ENCODE measurements at places on chromosomes 7 and 10.

DNA sequence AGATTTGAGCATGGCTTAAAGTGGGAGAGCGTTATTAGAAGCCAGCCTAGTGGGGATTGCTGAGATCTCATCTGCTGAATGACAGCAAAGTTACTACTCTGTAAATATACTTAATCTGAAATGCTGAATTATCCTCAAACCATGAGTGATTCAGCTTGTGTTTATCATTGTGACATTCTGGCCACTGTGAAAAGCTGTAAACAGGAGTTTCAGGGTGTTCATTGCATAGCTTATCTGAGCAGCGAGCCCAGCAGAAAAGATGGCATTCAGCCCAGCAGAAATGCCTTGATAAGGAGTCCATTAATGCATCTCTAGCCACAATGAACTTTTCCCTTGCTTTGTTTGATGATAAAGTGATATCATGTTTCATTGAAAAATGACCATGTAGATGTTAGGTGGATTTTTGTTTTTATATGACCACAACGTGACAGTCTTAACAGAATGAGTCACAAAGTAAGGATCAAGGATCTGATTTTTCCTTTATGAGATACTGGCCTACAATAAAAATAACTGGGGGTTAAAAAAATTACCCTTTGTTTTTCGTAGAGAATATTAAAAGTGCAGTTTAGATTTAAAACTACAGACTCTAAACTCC lies 7.8 kb downstream of the TES start:
- DNase-seq: no peak

GRCh38 chr7:40903872-40904271 lies 769.1 kb downstream of the SUGCT start:
- DNase-seq: no peak

- DNase-seq: no peak
Observed at GRCh38 chr7:148026713-148027112, 563.9 kb upstream of the C7orf33 start.

DNA sequence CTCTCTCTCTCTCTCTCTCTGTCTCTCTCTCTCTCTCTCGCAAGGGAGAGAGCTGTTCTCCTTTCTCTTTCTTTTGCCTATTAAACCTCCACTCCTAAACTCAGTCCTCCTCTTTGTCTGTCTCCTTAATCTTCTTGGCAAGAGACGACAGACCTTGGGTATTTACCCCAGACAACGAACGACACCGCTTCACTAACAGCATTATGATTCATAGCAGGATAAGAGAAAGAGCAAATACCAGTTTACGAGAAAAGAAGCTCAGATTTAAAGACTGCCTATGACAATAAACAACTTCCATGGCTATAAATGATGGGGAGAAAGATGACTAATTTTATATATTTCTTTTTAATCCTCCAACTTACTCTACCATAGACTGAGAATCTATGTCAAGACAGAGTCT lies 1396.5 kb upstream of the CELF2 start:
- DNase-seq: no peak

DNA sequence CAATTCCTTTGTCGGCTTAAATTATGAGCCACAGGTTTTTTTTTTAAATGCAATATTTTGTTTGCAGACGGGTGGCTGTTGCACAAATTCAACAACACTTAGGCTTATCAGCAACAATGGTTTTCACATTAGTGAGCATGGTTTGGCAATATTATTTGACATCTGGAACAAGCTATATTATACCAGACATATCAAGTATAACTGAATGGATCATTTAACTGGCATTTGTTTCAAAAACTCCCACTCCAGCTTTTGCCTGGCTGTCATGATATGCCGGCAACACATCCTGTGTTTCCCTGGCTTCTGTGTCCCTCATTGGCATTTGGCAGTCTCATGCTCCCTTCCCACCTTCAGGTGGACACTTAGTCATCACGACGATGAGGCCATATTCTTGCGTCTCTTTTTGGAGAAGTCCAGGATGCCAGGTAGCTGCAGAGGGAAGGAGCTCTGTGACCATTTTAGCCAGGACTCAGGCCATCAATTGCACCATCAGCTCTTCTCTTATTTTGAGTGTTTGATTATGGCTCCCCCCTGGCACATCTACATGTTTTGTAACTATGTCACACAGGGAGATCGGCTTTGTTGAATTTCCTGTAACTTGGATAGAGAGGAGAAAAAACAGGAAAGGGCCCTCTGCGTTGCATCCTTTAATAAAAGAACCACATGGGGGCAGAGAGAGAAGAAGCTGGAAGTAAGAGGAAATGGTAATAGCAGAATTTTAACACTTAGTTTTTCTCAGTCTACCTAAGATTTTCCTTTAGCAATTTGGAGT lies 413.9 kb downstream of the LRMDA start:
- no peak for DNase-seq

GRCh38 chr10:35487336-35488034 lies 117.7 kb upstream of the GJD4 start:
- no peak for DNase-seq

GRCh38 chr7:15837306-15837950 lies 150.9 kb upstream of the MEOX2 start:
- no peak for DNase-seq

DNA sequence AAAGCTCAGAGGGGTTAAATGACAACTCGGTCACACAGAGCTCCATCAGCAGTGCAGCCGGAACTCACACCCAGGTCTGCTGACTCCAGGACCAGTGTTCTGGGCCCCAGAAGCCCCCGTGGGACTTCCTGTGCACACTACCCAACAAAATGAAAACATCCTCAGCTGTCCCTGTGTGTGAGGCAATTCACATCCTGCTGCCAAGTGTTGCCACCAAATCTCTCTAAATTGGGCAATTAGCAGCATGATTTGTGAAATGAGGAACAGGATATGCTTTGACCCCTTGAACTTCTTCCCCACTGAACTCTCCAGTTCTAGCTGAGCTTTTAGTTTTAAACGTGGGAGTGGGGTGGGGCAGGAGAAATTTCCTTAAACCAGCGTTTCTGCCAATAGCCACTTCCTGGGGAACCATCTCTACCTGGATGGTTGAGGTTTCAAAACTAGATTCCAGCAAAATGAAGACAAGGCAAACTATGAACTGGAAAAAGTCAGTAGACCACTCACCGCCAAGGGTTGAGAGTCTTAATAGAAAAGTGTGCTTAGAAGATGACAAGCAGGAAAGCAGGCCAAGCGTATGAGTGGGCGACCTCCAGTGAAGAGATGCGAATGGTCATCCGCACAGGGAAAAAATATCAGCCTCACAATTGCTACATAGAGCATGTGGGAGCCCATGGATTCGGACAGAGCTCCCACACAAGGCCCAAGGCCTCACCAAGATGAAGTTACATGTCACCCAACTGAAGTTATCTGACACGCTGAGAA lies 51.9 kb upstream of the CHST15 start:
- DNase-seq: no peak

- no peak for DNase-seq
Observed at GRCh38 chr10:72275351-72276012, 1.8 kb downstream of the DDIT4 start.

GRCh38 chr7:26397332-26397731 lies 105.7 kb downstream of the SNX10 start:
- no peak for DNase-seq

GRCh38 chr10:36019749-36020148 lies 377.7 kb upstream of the FZD8 start:
- no peak for DNase-seq

DNA sequence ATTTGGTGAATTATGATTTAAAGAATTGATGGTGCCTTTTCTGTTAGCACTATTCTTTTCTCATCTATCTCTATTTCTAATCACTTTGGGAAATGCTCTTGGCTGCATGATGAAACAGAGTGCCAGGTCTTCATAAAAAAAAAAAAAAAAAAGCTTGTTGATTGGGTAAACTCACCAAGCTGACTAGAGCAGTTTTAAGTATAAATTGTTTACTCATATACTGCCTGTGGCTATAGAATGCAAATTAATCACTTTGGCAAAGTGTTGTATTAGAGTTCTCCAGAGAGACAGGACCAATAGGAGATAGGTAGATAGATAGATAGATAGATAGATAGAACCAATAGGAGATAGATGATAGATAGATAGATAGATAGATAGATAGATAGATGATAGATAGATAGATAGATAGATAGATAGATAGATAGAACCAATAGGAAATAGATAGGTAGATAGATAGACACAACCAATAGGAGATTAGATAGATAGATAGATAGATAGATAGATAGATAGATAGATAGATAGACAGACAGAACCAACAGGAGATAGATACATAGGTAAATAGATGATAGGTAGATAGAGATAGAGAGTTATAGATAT lies 20.1 kb upstream of the TBXAS1 start:
- DNase-seq: no peak

- DNase-seq: no peak
Observed at GRCh38 chr7:27173956-27174873, at the start of gene HOXA10. TSS of gene HOXA10 (minus strand) at chr7:27174320. CDS start at chr7:27174306, 14 bp downstream.

GRCh38 chr10:123069246-123069986 lies 60.6 kb downstream of the ACADSB start:
- DNase-seq: no peak

GRCh38 chr10:26802527-26802926 lies 58.2 kb downstream of the ABI1 start:
- no peak for DNase-seq

DNA sequence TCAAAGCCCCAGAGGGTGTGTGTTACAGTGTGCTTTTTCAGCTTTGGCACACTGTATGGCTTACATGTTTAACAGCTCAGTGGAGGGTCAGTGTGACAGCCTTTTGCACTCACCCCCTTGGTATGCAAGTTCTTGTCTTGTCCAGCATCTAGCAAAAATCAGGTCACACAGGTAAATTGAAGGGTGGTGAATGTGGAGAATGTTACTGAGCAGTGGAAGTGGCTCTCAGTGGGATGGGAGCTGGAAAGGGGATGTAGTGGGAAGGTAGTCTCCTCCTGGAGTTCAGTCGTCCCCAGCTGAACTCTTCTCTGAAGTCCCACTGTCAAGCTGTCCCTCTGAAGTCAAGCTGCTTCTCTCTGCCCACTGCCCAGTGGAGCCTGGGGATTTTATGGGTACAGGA lies 21.0 kb upstream of the C10orf90 start:
- DNase-seq: no peak

DNA sequence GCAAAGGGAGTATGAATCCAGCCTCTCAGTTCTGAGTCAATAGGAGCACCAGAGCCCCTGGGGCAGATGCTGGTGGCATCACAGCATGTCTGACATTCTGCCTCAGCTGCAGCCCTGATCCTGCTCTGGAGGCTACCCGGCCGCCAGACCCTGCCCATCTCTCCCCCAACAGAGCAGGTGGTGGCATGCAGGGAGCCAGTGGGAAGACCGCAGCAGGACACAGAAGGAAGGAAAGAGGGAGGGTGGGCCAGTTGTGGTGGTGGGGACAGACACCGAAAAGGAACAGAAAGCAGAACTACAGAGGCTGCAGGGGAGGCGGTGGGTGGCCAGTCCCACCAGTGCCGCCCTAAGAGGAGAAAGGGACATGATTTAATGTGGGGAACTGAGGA lies 35.3 kb downstream of the BLNK start:
- DNase-seq: no peak

DNA sequence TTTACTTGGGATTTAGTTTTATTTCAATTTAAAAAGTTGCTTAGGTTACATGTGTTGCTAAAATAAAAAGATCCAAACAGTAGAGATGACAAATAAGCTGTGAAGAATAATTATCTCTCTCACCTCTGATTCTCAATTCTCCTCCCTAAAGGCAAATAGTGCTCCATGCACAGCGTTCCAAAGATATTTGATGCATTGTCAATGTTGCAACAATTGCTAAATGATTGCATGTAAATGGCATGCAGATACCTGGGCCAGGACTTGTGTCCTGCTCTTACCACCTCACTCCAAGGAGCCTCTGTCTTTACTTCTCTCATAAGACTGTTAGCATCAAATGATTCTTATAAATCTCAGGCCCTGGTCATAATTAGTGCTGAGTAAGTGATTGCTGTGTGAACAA lies 217.7 kb downstream of the SEC23IP start:
- no peak for DNase-seq

- DNase-seq: no peak
Observed at GRCh38 chr7:94380264-94380663, 14.4 kb upstream of the COL1A2 start.

DNA sequence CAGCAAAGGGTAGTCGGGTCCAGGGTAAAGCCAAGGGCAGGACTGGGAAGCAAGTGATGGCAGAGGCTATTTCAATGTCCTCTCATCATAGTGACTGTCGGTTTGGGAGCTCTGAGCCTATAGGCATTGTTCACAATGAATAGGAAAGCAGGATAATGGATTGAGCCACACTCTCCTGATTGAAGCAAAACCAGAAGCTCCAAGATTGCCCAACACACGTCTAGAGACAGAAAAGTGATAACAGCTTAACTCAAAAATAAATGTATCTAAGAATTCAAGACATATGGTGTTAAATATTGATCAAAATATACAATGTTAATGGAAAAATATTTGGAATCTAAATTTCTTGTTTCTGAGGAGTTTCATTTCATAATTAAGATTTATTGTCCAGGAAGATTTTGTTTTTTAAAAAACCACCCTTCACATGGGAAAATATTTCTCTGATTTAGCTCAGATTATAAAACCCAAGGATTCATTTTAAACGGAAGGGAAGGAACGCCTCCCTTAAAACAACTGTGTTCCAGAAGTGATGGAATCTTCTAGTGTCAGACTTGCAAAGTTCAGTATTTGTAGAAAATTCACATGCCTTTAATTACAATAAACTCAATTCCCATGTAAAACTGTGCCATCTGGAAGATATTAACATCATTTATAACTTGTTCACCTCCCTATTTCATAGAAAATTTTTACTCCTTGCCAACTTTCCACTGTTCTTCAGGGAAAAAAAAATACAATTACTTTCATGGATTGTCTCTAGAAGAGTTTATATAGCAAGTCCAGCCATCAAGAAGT lies 54.5 kb downstream of the NRP1 start:
- no peak for DNase-seq

DNA sequence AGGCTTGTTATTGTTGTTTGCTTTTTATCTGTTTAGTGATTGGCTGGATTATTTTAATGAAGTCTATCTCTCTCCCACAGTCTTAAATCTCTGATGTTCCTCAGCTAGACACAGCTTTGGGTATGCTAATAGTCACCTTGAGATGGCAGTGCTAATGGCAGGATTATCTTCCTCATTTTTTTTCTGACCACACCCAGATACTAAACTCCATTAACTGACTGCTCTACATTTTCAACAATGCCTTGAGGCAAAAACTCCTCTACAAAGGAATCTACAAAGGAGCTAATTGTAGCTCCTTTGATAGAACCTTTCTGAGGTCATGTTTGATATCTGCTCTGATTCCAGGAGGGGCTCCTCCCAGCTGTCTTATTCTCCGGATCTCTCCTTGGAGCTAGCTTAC lies 122.6 kb downstream of the HBP1 start:
- DNase-seq: no peak

GRCh38 chr10:132589015-132589414 lies 51.4 kb downstream of the INPP5A start:
- no peak for DNase-seq

GRCh38 chr10:12572281-12572680 lies 222.9 kb downstream of the CAMK1D start:
- no peak for DNase-seq

- no peak for DNase-seq
Observed at GRCh38 chr7:90789736-90790306, 193.7 kb downstream of the CDK14 start.

GRCh38 chr7:144032516-144032915 lies 16.2 kb upstream of the OR2A5 start:
- DNase-seq: no peak

Data from stimulated activated CD4-positive, alpha-beta T cell treated with anti-CD3 and anti-CD28 coated beads, TNF-alpha, amount 100 ng/mL, for 4 hours (primary cell).